NCI-H1105 (cell line): ENCODE measurements at places on chromosomes 2 and 18.

DNA sequence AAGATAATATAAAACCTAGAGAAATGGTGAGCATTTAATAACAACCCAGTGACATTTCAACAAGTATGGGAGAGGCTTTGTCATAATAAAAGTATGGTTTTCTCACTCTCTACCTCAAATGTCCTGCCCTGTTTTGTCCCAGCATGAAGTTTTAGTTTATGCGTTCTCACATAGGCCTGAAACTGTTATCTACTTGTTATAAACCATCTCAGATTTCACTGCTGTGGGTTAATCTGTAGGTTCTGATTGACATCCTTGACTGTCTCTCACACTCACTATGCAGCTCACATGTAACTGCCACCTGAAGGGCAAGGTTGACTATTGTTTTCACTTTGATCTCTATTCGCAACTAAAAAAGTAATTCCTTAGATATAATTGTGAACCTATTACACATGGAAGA, 44.9 kb downstream of the ZEB2 start:
- no peak for DNase-seq

DNA sequence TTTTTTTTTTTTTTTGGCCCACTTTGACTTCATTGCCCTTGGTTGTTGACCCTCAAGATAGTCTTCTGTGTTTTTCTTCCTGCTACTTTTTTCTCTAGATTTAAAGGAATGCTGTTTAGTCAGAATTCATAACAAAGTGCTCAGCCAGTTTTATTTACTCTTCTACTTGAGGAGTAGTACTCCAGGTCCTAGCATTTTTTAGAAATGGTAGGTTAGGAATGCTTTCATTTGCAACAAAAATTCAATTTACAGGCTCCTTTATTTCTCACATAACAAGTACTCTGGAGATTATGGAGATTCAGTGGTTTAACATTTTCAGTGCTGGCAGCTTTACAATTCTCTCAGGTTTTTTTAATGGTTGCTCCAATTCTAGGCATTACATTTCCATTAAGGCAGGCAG, 58.2 kb downstream of the KIAA1328 start:
- no peak for DNase-seq

- no peak for DNase-seq
These were observed 50.5 kb upstream of the ST8SIA3 start for GRCh38 chr18:57301573-57302559.

DNA sequence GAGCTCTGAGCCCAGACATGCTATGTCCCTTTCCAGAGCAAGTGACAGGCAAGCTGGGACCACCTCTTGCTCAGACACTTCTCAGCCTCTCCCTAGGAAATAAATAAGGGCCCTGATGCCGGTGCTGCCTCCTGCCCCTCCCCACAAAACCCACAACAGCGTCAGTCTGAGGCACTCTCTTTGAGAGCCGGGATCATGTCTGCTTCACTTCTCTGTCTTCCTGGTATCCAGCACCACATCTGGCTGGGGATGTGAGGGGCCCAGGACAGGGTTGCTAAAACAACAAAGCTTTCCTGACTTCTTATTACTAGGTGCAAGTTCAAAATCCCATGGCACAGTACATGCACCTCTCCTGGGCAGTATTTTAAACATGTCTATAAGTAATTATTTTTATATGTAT, 103.9 kb upstream of the GLI2 start:
- DNase-seq: no peak

DNA sequence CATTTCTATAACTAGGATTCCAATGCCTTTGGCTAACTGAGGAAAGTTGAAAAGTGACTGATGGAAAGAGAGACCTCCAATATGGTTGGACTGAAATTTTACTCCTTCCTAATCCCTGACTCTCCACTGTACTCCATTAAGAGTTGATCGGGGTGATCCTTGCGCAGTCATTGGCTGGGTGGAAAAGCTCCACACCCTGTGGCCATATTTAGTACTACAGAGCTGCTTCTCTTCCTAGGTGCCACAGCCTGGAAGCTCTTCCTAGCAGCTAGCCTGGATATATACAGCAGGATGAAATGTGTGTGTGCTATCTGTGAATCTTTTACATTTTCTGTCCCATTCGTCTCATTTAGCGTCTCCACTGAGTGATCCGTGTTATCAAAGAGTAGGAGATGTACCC, 71.2 kb downstream of the MEP1B start:
- DNase-seq: no peak

- DNase-seq: no peak
These were observed 359.9 kb downstream of the TNS1 start for GRCh38 chr2:217642944-217643343.

DNA sequence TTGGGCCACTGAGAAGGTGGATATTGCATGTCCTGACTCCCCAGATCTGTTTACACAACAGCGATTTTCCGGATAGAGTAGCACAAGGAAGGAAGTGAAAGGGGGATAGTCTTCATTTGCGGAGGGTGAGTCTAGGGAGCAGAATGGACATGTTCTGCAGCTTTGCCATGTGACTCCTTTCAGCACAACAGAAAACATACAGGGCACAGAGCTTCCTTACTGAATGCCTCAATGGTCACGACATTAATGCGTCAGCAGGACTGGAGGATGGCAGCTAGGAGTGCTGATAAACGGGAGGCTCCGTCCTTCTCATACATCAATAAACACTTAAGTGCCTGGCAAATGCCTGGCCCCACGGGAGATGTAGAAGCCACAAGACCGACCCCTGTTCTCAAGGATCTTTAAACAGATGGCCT, 163.0 kb downstream of the FAM210A start:
- DNase-seq: no peak

DNA sequence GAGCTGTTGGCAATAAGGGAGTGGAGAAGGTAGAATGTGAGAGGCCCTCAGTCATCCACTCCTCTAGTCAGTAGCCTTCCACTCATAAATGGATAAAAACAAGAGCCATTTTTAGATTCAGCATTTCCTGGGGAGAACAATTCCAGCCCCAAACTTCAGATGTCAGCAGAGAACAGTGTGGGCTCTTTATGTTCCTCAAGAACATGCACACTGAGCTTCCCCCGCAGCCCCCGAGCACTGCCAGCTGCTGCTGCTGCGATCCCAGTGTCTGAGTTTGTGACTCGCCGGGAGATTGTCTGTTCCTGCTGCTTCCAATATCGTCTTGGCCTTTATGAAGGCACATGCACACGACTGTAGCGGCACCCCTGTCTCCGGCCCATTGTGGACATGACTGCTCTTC, 143.7 kb upstream of the CTNNA2 start:
- DNase-seq: no peak

DNA sequence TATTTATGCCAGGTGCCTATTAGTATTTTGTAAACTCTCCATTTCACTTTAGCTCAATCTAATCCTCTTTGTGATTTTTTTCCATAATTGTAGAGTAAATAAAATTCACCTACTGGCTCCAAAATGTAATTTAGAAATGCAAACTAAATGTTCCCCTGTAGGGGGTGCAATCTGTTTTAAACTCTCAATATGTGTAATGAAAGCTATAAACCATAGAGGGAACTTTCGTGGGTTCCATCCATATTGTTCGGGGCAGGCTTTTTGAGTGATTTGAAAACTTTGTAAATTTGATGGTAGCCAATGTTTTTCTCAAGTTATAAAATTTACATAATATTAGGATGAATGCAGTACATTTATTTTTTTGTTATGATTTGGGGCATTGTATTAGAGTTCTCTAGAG, 49.4 kb downstream of the TSPYL6 start:
- DNase-seq: peak; percentile 87

DNA sequence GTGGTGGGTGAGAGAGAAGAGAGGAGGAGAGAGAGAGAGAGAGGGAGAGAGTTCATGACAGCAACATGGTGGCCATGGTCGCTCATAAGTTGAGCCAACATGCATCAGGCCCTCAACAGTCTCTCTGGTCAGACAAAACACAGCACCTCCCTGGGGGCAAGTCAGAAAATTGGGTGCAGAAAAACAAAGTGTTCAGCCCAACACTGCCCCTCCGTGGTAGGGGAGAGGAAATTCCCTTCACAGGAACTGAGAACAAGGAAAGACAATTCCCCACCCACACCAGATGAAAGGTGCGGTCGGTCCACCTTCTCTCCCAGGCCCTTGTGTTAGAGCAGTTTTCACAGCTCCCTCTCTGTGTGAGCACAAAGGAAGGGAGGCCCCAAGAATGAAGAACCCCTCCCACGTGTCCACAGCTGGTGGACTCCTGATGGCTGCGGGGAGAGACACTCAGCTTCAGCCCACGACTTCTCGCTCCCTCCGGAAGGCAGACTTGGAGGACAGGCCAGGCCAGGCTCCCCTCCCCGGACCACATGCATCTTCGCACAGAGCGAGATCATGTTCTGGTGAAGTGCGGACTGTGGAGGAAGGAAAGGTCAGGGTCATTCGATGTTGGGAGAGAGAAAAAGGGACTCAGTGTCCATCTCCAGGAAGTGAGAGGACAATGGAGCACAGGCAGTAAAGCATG, 181.7 kb downstream of the ANAPC1 start:
- DNase-seq: no peak

DNA sequence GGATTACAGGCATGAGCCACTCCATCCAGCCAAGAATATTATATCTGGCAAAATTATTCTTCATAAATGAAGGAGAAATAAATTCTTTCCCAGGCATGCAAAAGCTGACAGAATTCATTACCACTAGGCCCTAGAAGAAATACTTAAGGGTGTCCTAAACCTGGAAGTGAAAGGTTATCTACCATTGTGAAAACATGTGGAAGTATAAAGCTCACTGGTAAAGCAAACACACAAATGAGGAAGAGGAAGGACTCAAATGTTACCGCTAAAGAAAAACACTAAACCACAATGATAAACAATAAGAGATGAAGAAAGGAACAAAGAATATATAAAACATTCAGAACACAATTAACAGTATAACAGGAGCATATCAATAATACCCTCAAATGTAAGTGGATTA, 171.8 kb downstream of the CAMKMT start:
- no peak for DNase-seq

- no peak for DNase-seq
These were observed 46.6 kb upstream of the SP3 start for GRCh38 chr2:174011796-174012195.

DNA sequence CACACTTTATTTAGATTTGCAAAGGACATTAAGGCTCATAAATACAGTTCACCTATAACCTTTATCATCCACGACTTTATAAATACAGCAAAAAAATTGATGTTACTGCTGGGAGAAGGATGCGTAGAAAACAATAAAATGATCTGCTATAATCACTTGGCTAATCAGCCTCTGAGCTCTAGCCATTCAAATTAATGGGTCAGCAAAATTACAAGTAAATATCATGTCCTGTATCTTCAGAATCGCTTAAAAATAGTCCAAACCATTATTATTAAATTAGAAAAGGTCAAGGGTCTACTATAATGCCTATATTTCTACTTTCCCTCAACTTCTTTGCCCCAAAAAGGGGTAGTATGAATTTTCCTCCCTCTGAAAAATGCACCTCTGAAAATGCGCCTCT, 40.3 kb downstream of the OLA1 start:
- no peak for DNase-seq

DNA sequence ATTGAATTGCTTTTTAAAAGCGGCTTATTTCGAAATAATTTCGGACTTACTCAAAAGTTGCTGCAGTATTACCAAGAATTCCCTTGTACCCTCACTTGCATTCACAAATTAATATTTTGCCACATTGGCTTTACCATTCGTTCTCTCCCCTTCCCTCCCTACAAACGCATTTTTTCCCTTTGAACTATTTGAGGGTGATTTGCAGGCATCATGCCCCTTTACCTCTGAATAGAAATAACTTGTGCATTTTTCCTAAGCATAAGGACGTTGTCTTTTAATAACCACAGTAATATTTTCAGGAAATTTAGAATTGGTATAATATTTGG, 608 bp downstream of the CCDC138 start:
- DNase-seq: no peak

DNA sequence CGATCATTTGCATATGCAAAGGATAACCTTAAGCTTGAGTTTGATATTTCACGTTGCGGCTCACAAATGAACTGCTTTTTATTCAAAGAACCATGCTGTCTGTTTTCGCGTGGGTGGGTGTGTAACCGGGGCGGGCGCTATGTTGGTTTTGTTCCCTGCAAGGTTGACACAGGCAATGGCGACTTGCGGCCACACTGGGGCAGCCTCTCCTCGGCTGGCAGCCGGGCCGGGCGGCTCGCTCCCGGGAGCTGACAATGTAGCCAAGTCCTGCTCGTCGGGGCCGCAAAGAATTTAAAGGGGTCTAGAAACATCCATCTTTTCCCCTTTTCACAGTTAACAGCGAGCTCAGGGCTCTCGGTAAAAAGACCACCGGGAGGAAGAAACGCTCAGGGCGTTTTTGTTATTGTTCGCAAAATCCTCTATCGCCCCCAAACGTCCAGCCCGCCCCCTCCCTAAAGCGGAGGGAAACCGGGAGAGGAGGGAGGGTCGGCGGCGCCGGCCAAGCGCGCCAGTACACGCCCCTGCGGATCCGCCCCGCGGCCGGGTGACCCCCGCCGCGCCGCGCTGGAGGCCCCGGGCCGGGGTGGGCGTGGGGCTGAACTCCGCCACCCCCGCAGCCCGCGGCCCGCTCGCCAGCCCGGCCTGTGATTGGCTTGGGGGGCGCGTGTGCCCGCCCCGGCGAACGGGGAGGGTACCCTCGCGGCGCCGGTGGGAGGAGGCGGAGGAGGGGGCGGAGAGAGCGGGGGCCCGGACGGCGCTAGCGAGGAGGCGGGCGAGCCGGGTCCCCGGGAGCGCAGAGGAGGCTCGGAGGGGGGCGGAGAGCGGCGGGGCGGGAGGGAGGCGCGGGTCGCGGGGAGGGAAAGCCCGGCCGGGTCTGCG, at the start of gene NEDD4L:
NEDD4L (plus strand) TSS at position 736 of the 879 bp plus-strand sequence. CDS start 435 bp downstream, outside the sequence.
- DNase-seq: peak; percentile 85

DNA sequence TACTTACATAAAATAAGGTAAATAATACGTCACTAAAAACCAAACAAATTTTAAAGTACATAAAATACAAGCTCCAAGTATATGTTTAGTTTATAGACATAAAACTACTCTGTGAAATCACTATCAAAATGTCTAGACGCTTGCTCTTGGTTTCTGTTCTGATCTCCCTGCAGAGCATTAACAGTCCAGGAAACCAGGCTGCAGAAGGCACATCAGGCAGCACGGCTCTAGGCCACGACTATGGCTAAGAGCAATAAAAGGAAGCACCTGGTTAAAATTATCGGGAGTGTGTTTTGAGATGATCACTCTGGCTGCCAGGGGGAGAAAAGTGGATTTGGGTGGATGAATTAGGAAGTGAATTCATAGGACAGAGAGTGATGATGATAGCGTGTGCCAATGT, 196.0 kb upstream of the SPHKAP start:
- DNase-seq: no peak

- DNase-seq: no peak
These were observed 31.2 kb downstream of the SALL3 start for GRCh38 chr18:79010802-79011201.

DNA sequence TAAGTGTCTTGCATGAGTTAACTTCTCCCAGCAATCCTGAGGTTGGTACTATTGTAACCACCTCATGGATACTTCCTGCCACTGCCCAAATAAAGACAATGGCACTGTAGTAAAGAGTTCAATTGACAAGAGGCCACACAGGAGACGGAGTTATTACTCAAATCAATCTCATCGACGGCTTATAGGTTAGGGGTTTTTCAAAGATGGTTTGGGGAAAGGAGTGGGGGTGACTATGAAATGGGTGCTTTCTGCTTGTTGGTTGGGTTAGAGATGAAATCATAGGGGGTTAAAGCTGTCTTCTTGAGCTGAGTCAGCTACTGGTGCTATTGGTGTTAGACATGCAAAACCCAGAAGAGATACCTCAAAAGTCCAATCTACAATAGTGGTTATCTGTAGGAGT, 1258.0 kb upstream of the ZEB2 start:
- no peak for DNase-seq
